ENCODE measurements at places on chromosomes 11 and 22.
A peak's percentile ranks its signal among the peaks of the same experiment; 100 is the strongest.

- DNase-seq = no peak
Measured at GRCh38 chr22:26648011-26648497, 9.3 kb upstream of the MIAT start.

- no peak for DNase-seq
Measured at GRCh38 chr11:43922744-43923405, 19.6 kb upstream of the C11orf96 start.

GRCh38 chr11:92964471-92964870 is 5.0 kb upstream of the MTNR1B start:
- DNase-seq = peak; percentile 38

GRCh38 chr11:86996953-86997570 is 40.7 kb upstream of the TMEM135 start:
- no peak for DNase-seq

GRCh38 chr22:43289976-43290721 is 53.0 kb downstream of the SCUBE1 start:
- peak; percentile 52 for DNase-seq

- no peak for DNase-seq
Measured at GRCh38 chr22:40322021-40322420, 24.3 kb upstream of the ADSL start.

DNA sequence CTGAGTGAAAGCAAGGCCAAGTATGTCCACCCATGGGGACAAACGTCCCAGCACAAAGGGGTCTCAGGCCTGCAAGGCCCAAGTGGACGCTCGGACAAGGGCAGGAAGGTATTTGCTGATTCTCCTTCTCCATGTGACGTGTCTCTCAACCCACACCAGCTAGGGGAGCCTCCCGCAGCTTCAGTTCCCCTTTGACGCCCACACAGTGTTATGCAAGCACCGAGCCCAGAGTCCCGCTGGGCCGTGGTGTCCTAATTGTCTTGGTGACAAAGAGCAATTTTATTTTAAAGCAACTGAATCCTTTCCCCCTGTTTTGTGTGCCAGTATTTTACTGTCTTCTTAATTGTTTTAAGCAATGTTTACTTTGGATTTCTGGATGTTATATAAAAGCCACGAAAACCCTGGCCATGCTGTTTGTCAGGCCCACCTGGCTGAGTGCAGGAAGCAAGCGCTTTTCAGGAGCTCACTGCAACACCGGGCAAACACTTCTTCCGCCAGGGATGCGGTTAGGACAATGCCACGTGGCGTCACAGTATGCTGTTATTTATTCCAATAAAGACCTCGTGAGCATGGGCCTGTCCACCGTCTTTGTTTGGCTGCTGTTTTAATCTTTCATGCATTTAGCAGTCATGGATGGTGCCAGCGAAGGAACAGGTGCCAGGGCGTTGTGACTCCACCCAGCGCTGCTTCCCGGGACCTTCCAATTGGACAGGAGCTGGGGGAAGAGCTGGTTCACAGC is 8.2 kb upstream of the PARVG start:
- DNase-seq = peak; percentile 60

All from lower leg skin (tissue), 4 donors.